ENCODE measurements at places on chromosomes 2 and 18.

DNA sequence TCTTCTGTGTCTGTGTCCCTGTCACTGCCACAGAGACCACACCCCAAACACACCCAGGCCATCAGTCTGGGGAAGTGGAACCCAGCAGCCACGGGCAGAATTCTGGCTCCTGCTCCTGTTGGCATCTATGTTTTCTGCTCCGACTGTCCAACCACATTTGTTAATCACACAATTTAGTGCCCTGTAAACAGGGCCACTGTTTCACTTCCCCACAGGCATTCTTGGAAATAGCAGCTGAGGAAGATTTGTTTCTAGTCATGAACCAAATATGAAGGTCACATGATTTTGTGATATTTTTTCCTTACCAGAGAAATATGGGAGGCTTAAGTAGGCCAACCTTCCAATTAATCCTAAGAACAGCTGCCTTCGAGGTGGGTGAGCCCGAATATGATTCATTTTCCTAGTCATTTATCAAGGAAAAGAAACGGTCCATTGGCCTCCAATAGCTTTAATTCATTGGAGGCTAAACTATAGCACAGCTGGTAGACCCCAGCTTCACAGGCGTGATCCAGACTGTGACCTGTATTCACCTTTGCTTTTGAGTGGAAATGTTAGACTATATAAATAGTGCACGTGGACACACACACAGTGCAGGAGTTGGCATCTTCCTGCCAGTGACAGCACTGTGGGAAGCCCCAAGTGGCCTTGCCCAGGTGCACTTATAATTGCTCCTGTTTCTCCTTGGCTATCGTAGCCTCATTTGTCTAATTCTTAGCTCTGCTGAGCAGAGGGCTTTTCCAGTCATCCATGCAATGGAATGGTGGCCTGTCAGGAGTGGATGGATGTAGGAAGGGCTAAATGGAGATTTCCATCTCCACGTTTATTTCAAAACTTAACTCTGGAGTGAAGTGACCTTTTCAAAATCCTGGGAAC lies 267.9 kb downstream of the LPIN1 start:
- DNase-seq, result no peak

GRCh38 chr2:234490271-234491091 lies 6.4 kb downstream of the ARL4C start:
- no peak for DNase-seq

DNA sequence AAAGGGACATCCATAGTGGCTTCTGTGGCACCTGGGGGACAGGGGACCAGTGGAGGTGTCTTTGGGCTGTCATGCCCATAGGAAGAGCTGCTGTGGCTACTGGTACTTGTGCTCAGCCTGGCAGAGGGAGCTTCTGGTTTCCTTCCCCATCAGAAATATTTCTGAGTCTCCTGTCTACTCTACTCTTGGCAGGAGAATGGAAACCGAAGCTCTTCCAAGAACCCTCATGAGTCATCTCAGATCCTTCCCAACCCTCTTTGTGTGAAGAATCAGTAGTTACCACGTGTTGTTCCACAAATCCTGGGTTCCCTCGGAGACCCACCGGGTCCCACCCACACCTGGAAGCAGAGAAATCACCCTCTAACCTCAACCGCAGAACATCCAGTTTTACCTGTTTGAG lies 234.9 kb downstream of the FHOD3 start:
- DNase-seq, result no peak

DNA sequence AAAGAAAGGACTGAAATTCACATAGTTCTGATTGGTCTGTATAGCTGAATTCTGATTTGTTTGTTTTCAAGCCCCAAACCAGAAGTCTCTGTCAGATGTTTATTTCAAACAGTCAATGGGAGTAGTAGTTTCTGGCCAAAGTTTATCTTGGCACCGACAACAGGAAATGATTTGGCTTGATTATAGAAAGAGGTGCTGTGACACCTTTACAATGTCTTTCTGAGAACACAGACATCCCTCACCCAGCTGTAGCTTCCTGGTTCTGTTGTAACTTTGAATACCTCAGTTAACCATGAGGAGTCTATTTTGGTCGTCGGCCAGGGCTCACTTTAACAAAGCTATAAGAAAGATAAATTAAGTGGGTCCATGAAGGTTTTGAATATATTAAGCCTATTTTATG lies 545.0 kb upstream of the ZNF804A start:
- no peak for DNase-seq

DNA sequence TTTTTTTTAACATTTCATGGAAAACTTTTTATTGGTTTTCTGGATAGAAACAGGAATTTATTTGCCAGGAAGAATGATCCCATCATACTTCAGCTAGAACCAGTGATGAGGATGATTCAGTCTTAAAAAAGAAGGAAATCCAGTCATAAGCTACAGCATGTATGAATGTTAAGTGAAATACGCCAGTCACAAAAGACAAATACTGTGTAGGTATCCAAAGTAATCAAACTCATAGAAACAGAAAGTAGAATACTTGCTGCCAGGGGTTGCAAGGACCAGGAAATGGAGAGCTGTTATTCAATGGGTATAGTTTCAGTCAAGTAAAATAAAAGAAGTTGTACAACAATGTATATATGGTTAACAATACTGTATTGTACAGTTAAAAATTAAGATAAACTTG lies 21.3 kb downstream of the PSME4 start:
- DNase-seq, result no peak

DNA sequence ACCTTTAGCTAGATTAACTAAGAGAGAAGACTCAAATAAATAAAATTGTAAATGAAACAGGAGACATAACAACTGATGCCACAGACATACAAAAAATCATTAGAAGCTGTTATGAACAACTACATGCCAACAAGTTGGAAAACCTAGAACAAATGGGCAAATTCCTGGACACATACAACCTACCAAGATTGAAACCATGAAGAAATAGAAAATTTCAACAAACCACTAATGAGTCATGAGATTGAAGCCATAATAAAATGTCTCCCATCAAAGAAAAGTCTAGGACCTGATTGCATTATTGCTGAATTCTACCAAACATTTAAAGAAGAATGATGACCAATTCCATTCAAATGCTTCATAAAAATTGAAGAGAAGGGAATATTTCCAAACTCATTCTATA lies 54.3 kb downstream of the ST3GAL5 start:
- DNase-seq, result no peak

GRCh38 chr18:8286303-8286702 lies 322.9 kb upstream of the RAB12 start:
- DNase-seq, result no peak

DNA sequence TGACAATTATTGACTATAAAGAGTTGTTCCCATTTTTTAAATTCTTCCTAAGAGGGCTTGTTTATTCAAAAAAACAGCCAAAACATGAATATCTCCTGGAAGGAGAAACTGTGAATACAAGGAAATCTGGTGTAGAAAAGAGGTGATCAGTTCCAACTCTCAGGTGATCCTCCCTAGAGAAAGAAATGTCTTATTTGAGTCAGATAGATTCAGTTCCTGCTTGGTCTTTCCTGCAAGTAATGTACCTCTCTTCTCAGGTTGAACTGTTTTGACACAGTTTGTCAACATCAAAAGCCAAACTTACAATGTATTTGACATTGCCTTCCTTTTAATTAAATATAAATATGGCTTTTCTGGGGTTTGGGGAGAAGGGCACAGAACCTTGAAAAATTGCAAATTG lies 567.4 kb downstream of the ARHGAP15 start:
- no peak for DNase-seq

DNA sequence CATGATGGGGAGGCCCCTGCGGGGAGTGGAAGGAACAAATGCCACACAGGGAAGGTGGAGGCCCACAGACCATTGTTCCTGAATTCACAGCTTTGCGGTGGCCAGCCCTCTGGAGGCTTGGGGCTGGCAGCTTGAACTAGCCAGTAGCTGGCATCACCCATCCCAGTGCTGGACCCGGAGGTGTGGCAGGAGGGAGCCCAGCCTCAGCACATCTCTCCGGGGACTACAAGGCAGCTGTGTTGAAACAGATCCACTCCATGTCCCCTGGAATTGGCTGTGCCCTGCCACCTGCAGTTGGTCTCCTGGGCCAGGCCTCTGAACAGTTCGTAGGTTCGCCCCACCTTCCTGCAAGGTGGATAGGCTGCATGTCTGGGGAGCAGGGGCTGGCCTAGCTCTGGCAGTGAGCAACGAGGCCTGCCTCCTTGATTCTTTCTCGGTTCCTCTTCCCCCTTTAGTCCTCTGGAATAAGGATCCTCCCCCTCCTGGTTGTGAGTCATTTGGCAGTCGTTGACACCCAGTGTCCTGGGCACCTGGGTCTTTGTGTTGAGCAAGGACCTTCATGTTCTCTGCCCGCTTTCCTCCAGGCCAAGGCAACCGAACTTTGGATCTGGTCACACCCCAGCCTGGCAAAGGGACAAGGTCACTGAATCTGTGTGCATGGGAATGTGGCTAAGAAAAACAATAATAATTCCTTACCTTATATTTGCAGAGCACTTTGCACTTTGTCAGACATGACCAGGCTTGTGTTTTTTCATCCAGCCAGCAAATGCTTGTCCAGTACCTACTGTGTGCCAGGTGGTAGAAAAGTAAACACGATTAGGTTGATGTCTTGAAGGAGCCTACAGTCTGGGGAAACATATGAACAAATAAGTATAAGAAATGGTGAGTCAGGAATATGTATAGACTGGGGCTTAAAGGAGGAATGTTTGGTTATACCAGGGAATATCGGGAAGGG lies 55.0 kb upstream of the MCFD2 start:
- DNase-seq, result no peak

DNA sequence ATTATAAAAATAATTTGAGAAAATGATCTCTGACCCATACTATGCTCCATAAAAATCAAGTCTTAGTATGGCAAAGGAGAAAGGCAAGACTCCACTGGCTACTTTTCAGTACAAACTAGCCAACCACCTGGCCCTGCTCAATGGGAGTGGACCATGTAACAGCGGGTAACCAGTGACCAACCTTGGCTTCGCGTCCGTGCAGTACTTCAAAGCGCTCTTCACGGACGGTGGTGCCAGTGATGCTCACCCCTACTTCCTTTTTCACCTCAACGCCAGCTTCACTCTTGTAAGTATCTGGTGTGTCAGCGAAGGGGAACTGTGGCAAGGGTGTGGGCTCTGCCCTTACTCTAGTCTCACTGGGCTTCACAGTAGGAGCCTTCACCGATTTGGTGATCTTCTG lies 23.3 kb downstream of the TTN start:
- DNase-seq, result no peak

- DNase-seq, result no peak
These were observed 406.2 kb downstream of the MBD2 start for GRCh38 chr18:53817976-53818950.

GRCh38 chr18:470661-471501 lies 29.6 kb downstream of the COLEC12 start:
- DNase-seq, result no peak

All from left forelimb (tissue), 1 donor.